ENCODE measurements at places on chromosomes 6 and 20. TPM values are rescaled to one million over a fixed set of nuclear protein-coding genes. Genes with fewer than 3 reads are reported as not detected.

DNA sequence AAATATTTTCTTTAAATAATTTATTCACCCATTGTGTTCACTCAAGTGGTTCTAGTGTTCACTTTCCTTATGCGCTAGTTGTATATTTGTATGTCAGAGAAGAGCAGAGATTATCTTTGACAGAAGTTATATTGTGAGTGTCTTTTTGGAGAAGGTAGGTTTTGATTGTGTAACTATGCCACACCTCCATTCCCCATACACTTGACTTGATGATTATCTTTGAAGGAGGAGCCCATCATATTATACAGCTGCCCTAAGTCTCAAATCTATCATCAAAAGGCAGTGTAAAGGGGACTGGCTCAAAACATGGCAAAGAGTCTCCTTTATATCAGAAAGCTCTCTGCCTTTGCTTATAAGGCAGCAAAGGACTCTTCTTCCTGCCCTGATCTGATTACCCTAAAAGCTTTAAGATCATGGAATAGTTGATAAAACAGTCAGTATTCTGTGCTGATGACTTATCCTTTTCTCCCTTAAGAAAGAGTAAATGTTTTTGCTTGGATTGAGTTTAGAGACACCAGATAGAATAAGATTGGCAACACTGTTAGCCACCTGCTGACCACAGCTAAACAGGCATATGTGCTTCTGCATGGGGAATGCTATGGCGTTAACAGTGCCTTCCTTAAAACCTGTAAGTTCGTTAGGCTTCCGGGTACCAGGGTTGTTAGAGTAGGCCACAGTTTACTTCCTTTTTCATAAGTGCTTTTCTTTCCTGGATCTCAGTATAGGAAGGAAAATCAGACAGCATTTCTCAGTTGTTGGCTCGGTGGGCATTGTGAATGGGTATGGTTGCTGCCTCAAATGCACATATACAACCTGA lies 22.6 kb downstream of the TOP1 start:
- DNase-seq: no peak
- H3K27ac ChIP-seq: peak overlapping the region; percentile 40
- peaks cover 92% of the 10 kb centered on the region for H3K4me1 ChIP-seq
- H3K36me3 ChIP-seq: peaks cover 20% of the 10 kb centered on the region

DNA sequence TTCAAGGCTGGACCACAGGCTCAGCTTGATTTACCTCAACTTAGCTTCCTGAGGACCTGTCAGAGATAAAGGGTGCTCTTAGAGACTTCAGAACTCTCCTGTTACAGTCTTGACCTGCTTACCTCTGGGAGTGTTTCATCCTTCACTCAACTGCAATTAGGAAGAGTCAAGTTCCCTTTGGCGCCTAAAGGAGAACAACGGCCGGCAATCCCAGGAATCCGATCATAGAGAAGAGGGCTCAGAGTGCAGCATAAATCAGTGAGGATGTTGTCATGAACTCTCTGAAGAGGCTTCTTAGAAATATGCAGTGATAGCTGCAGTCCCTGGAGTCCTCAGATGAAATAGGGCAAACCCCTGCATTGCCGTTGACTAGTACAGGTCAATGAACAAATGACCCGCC lies 36.4 kb downstream of the LYRM2 start:
- no peak overlapping the region for H3K27ac ChIP-seq
- no peaks in the 10 kb centered on the region for H3K27me3 ChIP-seq
- DNase-seq: no peak
- no peak overlapping the region for H3K4me3 ChIP-seq
- H3K36me3 ChIP-seq: no peaks in the 10 kb centered on the region

GRCh38 chr6:126204598-126204997 lies 135.3 kb upstream of the CENPW start:
- no peak for DNase-seq
- H3K27me3 ChIP-seq: no peaks in the 10 kb centered on the region
- H3K36me3 ChIP-seq: no peaks in the 10 kb centered on the region
- no peak overlapping the region for H3K4me3 ChIP-seq

DNA sequence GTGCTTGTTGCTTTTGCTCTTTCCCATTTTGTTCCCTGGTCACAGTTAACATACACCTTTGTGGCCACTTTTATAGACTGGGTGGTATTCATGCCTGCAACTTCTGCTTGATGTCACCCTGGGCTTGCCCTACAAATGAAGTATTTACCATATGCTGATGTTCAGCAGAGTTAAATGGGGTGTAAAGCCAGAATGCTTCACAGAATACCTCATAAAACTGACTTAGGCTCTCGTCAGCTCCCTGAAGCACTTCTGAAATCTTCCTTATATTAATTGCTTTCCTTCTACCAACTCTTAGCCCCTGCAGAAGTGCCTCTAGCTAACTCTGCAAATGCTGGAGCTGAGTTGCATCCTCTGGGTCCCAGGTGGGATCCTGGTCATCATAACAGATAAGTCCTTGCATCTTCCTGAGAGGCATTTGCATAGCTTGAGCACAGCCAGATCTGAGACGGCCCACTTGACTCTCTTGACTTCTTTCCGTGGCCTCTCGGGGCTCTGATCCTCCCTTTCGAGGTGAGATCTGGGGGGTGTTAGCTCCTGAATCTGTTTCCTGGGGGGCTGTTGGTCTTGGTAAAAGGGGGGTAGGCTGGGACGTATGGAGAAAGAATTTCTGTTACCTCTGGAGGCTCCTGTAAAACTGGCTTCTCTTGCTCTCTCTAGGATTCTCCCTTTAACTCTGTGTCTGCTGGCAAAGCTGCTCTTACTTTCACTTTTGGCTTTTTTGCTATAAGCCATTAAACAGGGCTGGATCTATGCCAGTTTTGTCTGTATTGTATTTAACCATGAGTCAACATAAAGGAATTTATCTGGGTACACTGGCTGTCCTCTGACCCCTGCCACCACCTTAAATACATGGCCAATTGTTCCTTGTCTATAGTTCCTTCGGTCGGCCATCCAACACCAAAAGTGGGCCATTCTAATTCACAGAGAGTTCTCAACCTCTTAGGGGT lies 223.0 kb upstream of the SYNCRIP start:
- H3K4me1 ChIP-seq: no peaks in the 10 kb centered on the region
- no peaks in the 10 kb centered on the region for H3K36me3 ChIP-seq
- no peak overlapping the region for H3K27ac ChIP-seq
- no peaks in the 10 kb centered on the region for H3K27me3 ChIP-seq
- H3K4me3 ChIP-seq: no peak overlapping the region

GRCh38 chr6:111427341-111428116 lies 55.5 kb downstream of the REV3L start:
- peak; percentile 54 for DNase-seq
- peaks cover 27% of the 10 kb centered on the region for H3K36me3 ChIP-seq
- H3K27me3 ChIP-seq: no peaks in the 10 kb centered on the region
- H3K4me3 ChIP-seq: no peak overlapping the region
- H3K27ac ChIP-seq: no peak overlapping the region
- peaks cover 44% of the 10 kb centered on the region for H3K4me1 ChIP-seq

- no peak overlapping the region for H3K27ac ChIP-seq
- H3K4me1 ChIP-seq: no peaks in the 10 kb centered on the region
- DNase-seq: no peak
Observed at GRCh38 chr20:14984768-14985622, 647.6 kb upstream of the FLRT3 start.

DNA sequence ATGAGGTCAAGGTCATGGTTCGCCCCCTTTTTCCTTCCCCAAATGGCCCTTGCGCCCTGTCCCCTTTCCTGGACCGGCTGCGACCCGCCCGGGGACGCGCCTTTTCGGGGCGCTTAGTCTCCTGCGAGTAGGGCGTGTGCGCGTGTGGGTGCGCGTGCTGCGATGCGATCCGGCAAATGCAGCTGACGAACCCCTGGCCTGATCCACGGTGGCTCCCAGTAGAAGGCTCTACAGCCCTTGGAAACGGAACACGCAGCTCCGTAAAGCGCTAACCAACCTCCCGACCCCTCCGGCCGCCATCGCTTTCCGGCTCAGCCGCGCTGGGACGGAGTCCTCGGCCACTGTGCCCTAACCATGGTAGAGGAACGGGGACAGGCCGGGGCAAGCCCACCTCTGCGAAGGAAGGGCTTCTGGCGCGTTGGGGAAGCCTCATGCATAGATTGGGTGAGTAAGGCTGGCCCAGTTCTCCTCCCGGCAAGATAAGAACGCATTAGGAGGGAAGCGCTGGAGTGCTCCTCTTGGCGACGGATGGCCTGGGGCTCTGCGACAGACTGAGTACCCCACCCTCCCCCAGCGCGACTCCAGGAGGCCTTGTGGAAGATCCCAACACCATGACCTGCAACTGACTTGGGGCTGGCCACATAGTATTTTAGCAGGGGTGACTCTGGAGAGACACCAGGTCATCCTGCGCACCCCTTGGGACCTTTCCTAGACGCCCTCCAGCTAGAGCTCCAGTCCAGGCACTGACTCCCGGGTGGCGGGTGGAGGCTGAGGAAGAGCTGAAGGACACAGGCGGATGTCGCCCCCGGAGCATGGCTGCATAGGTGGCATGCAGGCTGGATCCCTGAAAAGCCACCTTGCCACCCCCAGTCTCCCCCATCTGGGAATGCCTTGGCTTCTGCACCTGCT lies 1.1 kb upstream of the SLC4A11 start:
- peak overlapping the region; percentile 77 for H3K4me3 ChIP-seq
- no peak overlapping the region for H3K27ac ChIP-seq
- peaks cover 59% of the 10 kb centered on the region for H3K27me3 ChIP-seq
- no peak for DNase-seq

GRCh38 chr6:100335991-100336390 lies 128.7 kb downstream of the SIM1 start:
- H3K4me1 ChIP-seq: no peaks in the 10 kb centered on the region
- H3K27ac ChIP-seq: no peak overlapping the region
- no peaks in the 10 kb centered on the region for H3K27me3 ChIP-seq
- no peak for DNase-seq
- no peak overlapping the region for H3K4me3 ChIP-seq

DNA sequence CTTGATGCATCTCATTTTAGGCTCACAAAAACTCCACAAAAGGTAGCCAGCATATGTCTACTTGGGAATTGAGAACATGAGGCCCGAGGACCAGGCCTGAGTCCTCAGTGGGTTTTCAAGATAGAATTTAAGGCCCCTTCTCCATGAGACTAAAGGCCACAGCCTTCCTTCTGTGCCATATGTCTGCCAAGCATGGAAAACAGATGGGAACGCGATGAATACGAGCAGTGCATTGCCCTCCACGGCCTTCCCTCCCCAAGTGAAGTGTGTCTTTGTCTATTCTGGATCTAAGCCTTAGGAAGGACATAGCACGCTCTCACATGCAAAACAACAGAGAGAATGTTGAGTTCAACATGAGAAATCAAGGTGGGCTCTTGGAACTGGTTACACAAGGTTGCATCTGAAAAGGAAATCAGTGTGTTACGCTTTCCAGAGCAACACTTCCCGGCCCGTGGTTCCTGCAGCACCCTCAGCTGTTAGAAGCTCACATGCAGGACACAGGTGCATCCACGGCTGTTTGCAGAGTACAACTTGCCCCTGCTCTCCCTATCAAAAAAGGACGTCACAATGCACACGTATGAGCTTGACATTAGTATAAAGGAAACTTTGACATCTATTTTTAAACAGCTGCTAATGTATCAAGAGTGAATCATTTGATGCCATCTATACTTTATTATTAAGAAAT lies 229.9 kb downstream of the NRN1 start:
- no peaks in the 10 kb centered on the region for H3K4me1 ChIP-seq
- no peak overlapping the region for H3K27ac ChIP-seq
- no peak overlapping the region for H3K4me3 ChIP-seq

DNA sequence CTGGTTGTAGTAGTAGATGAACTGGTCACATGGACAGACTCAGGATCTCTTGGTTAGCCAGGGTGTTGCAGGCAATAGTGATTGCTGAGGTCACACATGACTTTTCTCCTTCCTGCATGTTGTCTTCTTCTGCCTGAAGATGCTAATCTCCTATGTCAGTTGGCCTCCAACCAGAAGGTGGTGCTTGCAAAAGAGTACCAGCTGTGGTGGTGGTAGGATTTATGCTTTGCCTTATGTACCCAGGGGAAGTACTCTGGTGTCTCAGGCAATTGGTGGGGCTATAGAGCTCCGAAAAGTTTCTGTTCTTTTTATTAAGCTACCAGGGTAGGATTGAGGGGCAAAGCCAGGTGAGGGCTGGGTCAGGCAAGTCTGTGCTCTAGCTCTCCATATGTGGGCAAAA lies 98.5 kb downstream of the CARMIL1 start:
- H3K36me3 ChIP-seq: peaks cover 7% of the 10 kb centered on the region
- H3K27ac ChIP-seq: no peak overlapping the region
- H3K27me3 ChIP-seq: no peaks in the 10 kb centered on the region
- DNase-seq: no peak

- no peak overlapping the region for H3K27ac ChIP-seq
- H3K4me1 ChIP-seq: no peaks in the 10 kb centered on the region
- H3K27me3 ChIP-seq: no peaks in the 10 kb centered on the region
- DNase-seq: no peak
- no peaks in the 10 kb centered on the region for H3K36me3 ChIP-seq
- no peak overlapping the region for H3K4me3 ChIP-seq
Observed at GRCh38 chr6:63214816-63215215, 3.5 kb downstream of the FKBP1C start.

DNA sequence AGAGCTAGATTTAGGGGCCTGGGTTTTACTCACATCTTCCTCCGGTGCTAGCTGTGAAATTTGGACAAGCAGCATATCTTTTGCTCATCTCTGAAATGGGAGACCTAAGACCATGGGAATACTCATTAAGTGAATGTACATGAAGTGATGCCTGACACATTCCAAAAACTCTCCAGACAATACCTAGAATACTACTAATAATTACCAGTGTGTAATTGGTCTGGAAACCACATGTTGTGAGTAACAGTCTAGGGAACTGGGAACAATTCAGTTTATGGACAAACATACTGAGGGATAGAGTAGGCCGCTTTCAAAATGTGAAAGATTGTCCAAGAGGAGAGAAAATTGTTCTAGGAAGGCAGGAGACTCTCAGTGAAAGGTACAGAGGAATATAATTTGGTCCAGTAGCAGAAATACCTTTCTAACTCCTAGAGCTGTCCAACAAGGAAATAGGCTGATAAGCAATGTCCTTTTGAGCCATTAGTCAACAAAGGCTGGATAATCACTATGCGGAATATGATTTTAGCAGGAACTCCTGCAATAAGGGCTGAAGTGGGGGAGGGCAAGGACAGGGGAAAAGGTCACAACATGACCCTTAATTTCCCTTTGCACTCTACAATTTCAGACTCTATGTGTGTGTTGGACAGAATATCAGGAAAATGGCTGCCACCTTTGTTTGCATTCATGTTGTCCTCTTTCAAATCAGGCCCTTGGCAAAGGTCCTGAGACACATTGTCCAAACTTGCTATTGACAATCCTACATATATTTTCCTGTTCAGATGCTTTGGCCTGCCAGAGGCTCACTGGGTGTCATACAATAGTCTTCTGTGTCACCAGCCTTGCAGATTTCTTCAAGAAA lies 315.4 kb downstream of the PLCB1 start:
- no peaks in the 10 kb centered on the region for H3K36me3 ChIP-seq
- DNase-seq: no peak
- H3K27ac ChIP-seq: no peak overlapping the region
- H3K4me1 ChIP-seq: no peaks in the 10 kb centered on the region
- H3K4me3 ChIP-seq: no peak overlapping the region
- no peaks in the 10 kb centered on the region for H3K27me3 ChIP-seq

GRCh38 chr6:43762966-43763695 lies 6.9 kb upstream of the VEGFA start:
- no peaks in the 10 kb centered on the region for H3K36me3 ChIP-seq
- no peaks in the 10 kb centered on the region for H3K27me3 ChIP-seq
- no peak overlapping the region for H3K27ac ChIP-seq

- H3K4me1 ChIP-seq: peaks cover 69% of the 10 kb centered on the region
- DNase-seq: no peak
- no peaks in the 10 kb centered on the region for H3K27me3 ChIP-seq
- peaks cover 39% of the 10 kb centered on the region for H3K36me3 ChIP-seq
- H3K4me3 ChIP-seq: peak overlapping the region; percentile 87
- peak overlapping the region; percentile 44 for H3K27ac ChIP-seq
Observed at GRCh38 chr20:33684533-33685327, 1.5 kb downstream of the E2F1 start.

Gene TREML4
- not detected for total RNA-seq

Gene OR2B2
- not detected for total RNA-seq

Gene SLC35D3
- not detected for total RNA-seq

Gene GJA10
- not detected for total RNA-seq

Gene CRISP3
- total RNA-seq: not detected

Gene C6orf132
- total RNA-seq: 0.12 TPM

Gene TBX18
- not detected for total RNA-seq
